SK-MEL-5 (cell line): ENCODE measurements at places on chromosomes 4 and X. TPM values are rescaled to one million over a fixed set of nuclear protein-coding genes. Genes with fewer than 3 reads are reported as not detected.

- no peak for DNase-seq
Measured at GRCh38 chrX:43664708-43665107, 8.6 kb downstream of the MAOA start.

- DNase-seq, result peak; percentile 9
Measured at GRCh38 chrX:71532078-71532752, 689 bp upstream of the OGT start.

GRCh38 chr4:15649914-15650545 lies 5.1 kb downstream of the FBXL5 start:
- peak; percentile 87 for DNase-seq

GRCh38 chrX:46994096-46994495 lies 81.9 kb downstream of the JADE3 start:
- peak; percentile 93 for DNase-seq

GRCh38 chrX:63327788-63328187 lies 23.3 kb downstream of the SPIN4 start:
- no peak for DNase-seq

- no peak for DNase-seq
Measured at GRCh38 chrX:85964744-85965143, 82.6 kb downstream of the CHM start.

DNA sequence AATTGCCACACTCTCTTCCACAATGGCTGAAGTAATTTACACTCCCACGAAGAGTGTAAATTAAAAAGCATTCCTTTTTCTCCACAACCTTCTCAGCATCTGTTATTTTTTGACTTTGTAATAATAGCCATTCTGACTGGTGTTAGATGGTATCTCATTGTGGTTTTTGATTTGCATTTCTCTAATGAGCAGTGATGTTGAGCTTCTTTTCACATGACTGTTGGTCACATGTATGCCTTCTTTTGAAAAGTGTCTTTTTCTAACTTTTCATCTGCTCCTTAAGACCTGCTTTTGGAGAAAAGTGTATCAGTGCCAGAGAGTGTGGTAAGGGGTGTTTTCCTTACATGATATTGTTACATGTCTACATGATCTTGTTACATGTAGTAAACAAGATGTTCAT lies 25.7 kb downstream of the GUCY1A1 start:
- no peak for DNase-seq

DNA sequence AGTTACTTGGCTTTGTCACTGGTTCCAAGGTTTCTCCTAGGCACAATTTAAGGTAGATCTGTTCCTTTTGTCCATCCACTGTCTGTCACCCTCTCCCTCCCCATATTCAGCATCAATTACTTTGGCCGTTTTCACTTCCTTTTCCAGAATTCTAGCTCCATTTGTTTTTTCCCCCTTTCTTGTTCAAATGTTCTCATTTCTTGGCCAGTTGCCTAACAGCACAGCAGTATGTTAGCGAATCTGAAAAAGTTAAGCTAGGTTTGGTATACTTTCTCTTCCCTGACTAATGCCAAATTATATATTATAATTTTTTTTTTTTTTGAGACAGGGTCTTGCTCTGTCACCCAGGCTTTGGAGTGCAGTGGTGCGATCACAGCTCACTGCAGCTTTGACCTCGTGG lies 409.1 kb upstream of the TEX13C start:
- no peak for DNase-seq

DNA sequence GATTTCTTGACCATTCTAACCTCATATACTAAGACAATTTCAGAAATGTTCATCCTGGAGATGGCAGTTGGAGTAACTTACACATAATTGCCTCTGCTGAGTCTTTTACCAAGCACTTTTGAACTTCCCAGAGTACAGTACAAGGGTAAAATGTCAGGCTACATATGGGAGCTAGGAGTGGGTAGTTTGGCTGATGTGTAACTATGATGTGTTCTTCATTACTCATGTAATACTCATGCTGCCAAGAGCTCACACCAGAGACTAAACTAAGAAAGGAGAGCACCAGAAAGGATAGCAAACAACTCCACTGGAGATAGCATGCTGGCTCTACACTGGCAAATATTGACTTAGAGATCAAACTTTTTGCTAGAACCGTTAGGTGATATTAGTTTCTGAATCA lies 194.0 kb downstream of the PDGFRA start:
- no peak for DNase-seq

DNA sequence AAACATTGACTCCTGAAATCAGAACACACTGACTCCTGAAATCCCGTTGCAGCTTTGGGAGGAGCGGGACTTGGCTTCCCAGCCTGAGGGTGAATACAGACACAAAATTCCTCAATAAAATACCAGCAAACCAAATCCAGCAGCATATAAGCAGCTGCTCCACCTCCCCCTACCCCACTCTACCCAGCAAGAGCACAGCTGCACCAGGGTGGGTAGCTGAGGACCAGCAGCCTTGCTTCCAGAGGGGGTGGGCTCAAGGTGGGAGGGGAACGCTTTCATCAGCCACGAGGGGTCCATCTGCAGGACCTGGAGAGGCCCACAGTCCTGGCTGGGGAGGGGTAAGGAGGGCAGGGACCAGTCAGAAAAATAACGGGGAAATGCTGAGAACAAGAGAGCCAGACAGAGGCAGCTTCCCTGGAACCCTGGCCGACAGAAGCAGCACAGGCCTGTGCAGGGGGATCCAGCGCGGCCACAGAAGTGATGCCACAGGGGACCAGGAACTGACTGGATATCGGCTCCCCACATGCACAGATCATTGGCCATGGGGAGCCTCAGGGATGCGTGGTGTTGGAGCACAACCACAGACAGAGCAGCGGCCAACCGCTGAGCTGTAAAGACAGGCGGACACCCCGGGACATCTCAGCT lies 49.8 kb downstream of the FGFRL1 start:
- no peak for DNase-seq

DNA sequence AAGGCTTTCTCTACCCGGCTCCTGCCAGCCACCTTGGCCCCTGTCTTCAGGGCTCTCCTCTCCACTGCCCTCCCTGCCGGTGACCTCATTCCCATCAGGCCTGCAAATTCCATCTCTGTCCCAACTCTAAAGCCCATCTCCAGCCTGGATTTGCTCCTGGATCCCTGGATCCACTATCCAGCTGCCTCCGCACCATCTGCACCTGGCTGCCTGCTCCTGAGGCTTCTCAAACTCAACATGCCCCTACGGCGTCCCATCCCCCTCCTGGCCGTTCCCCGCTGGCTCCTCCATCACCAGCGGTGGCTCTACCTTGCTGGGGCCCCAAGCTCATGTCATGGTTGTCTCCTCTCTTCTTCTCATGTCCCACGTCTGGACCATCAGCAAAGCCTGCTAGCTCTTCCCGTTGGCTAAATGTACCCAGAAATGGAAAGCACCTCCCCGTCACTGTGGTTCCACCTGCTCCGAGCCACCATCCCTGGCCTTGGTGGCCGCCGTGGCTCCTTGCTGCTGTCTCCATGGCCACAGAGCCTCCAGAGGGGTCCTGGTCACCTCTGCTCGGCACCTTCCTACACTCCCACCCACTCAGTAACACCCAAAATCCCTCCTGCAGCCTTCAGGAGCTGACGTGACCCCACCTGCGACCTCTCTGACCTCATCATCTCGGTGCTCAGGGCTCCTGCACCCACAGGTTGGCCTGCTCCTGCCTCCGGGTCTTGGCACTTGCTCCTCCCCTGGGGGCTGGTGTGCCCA lies 58.5 kb downstream of the ADRA2C start:
- no peak for DNase-seq

DNA sequence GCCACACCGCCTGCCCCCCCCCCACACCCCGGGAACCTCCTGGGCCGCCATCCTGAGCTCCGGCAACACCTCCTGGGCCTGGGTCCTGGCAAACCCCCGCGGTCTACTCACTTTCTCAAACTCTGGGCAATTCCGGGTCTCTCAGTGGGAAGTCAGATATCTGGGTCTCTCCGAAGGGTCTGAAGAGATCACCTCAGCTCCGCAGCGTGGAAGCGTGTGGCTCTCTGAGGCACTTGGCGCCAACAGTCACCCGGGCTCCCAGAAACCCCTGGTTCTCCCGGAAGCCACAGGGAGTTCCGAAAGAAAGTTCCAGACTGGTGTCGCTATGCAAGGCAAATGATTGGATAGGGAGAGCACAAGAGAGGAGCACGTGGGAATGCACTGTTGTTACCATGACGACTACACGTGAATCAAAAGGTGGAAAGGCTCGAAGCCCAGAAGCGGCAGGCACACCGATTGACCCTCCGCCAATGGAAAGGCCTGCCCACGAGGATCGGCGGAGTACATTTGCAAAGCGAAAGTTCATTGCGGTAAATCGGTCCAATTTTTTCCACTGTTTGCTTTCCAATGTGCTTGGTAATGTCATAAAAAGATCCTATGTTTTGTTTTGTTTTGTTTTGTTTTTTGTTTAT lies at the start of gene PNMA6E:
TSS of gene PNMA6E (minus strand) at position 218 of the 632 bp plus-strand sequence. CDS start 2,501 bp downstream, outside the sequence.
- no peak for DNase-seq

DNA sequence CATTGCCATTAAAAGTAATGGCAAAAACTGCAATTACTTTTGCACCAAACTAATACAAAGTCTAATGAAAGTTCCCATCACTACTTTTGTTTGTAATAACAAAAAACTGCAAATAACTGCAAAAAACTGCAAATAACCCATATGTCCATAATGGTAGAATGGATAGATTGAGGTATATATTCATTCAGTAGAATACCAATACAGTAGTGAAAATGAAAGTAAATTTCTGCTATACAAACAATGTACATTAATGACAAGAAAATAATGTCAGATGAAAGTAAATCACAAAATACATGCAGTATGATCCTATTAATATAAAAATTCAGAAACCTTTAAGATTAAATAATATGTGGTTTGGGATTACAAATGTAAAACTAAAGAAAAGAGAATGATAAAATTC lies 41.3 kb upstream of the CEP135 start:
- DNase-seq, result no peak

DNA sequence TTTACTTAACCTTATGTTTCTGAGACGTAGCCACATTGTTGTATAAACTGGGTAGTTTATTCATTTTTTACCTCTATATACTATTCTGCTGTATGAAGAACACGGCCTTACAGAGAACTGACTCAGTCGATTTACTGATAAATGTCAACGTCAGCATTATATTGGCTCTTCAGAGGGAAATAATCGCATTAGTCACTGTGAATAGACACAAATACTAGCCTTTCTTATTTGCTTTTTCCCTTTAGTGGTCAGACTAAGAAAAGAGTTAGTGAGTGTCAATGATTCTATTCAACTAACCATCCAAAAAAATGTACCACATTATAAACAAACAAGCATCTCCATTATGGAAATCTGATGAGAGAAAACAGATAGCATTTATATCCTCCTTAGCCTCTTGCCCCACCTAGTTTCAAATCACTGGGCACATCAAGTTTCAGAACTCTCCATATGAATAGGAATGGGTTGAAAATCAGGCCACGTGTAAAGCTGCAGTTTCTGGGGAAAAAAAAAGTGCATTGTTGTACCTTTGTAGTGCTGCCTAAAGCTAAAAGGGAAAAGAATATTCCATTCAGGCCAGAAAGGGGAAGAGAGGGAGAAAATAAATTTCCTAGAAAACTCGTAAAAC lies 146.7 kb upstream of the VCX3A start:
- peak; percentile 43 for DNase-seq

DNA sequence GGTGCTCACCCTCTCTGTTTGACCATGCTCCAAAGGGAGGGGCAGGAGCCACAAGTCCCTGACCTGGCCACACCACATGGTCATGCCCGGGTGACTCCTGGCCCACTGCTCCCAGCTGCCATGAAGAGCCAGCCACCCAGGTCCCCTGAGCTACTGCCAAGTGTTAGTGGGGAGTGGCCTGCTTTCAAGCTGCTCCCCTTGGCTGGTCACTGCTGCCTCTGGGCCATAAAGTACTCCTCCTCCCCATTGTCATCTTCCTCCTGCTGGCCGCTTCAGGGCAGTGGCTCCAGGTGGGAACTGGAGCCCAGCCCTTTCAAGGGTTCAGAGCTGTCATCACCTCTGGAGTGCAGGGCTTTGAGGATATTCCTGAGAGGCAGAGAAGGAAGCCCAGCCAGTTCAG lies 27.3 kb upstream of the RBBP7 start:
- DNase-seq, result no peak

DNA sequence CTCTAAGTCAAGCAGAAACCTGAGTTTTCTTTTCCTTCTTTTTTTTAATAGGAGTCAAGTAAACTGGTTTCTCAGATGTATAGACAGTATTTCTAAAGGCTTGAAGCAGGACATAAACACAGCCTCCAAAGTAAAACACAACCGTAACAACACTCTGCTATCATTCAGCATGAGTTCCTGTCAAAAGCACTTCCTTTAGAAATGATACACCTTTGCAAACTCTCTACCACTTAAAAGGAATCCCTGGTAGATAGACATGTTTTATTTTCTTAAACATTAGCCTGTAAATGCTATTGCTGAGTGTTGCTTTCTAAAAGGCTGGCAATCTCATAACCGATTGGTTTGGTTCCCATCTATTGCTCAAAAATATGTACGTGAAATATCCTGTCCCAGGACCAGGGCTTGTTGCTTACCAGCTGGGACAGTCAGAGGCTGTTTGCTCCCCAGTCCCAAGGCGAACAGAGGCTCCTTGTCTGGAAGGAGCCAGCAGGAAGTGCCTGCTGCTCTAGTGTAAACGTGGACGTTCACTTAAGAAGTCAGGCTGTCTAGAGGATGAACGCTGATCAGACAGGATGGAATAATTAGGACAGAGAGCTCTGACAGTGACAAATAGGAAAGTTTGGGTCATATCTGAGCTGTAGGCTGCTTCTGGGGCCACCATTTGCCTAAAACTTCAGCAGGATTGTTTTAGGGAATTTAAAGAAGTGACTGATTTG lies 173.9 kb upstream of the KLF3 start:
- peak; percentile 94 for DNase-seq

GRCh38 chr4:74501579-74501978 lies 56.6 kb downstream of the AREG start:
- DNase-seq, result no peak

GRCh38 chr4:75698162-75698962 lies 25.2 kb upstream of the G3BP2 start:
- peak; percentile 29 for DNase-seq

GRCh38 chr4:125780164-125780563 lies 465.4 kb downstream of the FAT4 start:
- no peak for DNase-seq

Gene ADH7
- total RNA-seq, result not detected in 2 replicates

Gene GAGE2A
- 61.3 and 64.8 TPM in 2 replicates for total RNA-seq

Gene TEC
- total RNA-seq, result 2.2 and 2.9 TPM in 2 replicates

Gene GABRE
- not detected in 2 replicates for total RNA-seq

Gene POU3F4
- total RNA-seq, result not detected in 2 replicates

Gene TMPRSS11F
- total RNA-seq, result 0.13 and 0.18 TPM in 2 replicates

Gene RRH
- total RNA-seq, result not detected in 2 replicates
